Cardiac fibroblast (primary cell): ENCODE measurements at places on chromosomes 2 and 18.

DNA sequence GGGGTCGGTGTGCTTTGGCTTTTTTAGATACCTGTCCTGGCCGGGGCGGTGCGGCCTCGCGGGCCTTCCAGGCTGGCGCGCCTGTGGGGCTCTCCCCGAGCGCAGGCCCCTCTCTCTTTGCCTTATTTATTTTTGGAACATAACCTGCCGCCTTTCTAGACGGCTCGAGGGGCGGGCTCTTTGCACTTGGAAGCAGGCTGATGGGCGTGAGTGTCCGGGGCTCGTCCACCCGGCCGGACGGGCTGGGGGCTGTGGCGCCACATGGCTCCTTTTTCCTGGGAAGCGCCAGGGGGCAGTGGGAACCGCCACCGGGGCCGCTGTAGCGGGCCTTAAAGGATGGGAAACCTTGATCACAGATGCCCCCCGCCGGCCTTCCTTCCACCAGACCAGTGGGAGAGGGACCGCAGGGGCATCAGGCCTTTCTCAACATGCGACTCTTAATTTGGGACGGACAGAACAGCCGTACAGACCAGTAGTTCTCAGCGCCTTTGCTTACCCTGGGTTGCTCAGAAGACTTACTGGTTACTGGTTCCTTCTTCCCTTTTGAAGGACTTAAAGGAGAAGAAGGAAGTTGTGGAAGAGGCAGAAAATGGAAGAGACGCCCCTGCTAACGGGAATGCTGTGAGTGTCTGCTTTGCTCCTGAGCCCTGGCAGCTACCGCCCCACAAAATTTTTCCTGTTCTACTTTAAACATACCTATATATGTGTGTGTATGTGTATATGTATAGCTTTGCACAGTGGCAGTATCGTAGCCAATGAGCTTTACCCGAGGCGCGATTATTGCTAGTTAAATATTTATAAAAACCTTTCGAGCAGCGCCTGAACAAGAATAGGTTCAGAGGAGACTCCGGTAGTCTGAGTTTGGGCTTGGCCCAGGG lies 2.7 kb downstream of the PTMA start:
- peak; percentile 32 for DNase-seq

GRCh38 chr18:68822926-68823325 lies 25.0 kb downstream of the CCDC102B start:
- no peak for DNase-seq

DNA sequence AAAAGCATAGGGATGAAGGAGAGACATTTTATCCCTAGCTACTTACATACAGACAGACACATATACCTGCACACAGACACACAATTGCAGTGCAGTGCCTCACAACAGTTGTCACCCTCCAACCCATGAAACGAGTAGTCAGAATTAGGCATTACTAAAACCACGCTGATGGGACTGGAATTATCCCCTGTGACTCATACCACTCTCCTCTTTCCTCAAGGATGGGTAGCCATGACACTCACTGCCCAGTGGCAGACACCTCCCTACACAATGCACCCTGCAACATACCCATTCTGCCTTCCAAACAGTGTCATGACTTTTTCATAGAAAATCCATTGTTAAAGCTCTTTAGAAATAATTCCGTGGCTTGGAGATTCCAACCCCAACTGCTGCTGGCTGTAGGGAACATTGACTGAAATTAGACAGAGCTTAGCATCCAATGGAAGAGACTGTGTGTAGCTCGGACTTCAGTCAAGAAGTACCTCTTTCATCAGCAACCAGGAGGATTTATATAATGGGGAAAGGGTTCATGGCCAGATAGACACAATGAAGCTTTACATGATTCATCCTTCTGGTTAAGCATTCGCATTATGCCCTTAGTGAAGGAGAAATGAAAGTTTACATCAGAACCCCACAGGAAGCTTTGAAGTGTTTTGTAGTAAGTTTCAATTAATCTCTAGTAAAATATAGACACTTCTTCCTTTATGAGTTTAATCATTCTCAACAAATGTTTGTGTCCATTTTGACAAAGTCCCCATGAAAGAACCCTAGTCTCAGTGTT lies 155.2 kb downstream of the FBXO15 start:
- no peak for DNase-seq

DNA sequence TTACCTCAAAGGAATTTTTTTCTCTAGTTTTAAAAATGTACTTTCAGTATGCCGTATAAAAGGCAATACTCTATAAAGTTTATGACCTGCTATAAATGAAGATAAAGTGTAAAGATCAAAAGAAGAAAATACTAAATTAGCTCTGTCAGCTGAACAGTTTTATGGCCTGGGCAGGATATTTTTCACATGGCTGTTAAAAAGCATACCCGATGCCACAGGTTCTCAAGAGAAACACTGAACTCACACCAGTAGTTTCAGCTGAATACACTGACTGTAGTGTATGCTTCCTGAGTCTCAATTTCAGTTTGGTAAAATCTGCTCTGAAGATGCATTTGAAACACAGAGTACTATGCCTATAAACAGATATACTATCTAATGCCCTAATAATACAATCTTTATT lies 126.0 kb downstream of the PIGN start:
- no peak for DNase-seq

- DNase-seq, result peak; percentile 70
Measured at GRCh38 chr2:30511122-30512083, 64.4 kb downstream of the LCLAT1 start.

- peak; percentile 91 for DNase-seq
Measured at GRCh38 chr2:48448274-48449061, 81.5 kb upstream of the STON1 start.

GRCh38 chr2:200608341-200609027 lies 22.7 kb downstream of the AOX1 start:
- no peak for DNase-seq

- DNase-seq, result no peak
Measured at GRCh38 chr2:104563398-104563996, 290.4 kb upstream of the POU3F3 start.

GRCh38 chr18:48133671-48134251 lies 203.3 kb upstream of the SMAD2 start:
- peak; percentile 15 for DNase-seq

DNA sequence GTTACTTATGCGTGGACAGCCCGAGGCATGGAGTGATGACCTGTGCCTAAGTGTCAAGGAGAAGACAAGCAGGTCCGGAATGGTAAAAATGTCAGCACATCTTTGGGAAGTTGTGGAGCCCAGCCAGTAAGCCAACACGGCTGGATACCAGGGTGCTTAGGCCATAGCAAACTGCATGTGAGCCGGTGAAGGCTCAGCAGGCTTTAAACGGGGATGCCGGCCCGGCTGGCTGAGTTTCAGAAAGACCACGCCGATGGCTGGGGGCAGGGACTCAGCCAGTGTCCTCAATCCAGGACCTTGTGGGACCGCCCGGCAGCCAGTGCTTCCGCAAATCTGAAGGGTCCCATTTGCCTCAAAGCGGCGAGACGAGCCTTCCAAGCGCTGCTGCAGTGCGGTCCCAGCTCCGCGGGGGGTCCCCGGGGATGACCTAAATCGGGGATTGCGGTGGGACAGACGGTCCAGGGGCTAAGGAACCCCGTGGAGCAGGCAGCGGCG lies 946 bp upstream of the AGAP1 start:
- DNase-seq, result peak; percentile 22

DNA sequence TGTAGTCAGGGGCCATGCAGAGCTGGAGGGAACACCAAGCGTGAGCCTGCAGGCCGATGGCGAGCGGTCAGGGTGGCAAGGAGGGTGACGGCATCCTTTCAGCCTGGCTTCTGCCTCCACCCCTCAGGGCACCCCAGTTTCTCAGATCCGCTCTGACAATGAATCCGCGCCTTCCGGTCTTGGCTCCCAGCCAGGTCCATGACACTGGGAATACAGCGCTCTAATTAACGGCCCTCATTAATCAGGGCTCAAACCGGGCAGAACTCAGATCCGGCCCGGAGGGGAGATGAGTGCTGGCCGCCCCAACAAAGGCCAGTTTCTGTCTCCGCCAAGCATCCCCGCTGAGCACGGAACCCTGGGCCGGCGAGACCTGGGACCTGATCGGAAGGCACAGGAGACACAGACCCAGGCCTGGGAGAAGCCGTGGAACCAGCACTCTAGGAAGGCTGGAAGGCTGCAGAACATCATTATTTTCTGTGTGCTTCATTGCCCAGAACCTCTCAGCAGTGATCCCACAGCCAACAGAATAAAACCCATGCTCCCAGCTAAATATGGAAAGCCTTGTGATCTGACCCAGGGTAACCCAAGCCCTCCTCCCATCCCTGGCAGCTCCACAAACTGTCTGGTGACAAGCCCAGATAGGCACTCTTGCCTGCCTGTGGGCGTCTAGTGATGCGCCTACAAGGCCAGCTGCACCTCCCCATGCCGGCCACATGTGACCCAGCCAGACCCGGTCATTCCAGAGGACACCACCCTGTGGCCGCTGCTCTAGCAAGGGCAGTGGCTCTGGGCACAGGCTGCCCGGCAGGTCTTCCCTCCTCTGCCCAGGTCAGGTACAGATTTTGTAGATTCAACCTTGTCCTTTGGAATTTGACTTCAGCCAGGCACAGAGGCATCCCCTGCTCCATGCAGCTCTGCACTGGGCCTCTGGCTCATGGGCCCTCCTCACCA lies 438.7 kb upstream of the MYT1L start:
- DNase-seq, result no peak

GRCh38 chr2:190927301-190927700 lies 46.7 kb downstream of the GLS start:
- peak; percentile 20 for DNase-seq

- no peak for DNase-seq
Measured at GRCh38 chr2:147968571-147968970, 52.0 kb downstream of the ORC4 start.

- peak; percentile 60 for DNase-seq
Measured at GRCh38 chr18:74281980-74282754, 9.6 kb downstream of the CYB5A start.

DNA sequence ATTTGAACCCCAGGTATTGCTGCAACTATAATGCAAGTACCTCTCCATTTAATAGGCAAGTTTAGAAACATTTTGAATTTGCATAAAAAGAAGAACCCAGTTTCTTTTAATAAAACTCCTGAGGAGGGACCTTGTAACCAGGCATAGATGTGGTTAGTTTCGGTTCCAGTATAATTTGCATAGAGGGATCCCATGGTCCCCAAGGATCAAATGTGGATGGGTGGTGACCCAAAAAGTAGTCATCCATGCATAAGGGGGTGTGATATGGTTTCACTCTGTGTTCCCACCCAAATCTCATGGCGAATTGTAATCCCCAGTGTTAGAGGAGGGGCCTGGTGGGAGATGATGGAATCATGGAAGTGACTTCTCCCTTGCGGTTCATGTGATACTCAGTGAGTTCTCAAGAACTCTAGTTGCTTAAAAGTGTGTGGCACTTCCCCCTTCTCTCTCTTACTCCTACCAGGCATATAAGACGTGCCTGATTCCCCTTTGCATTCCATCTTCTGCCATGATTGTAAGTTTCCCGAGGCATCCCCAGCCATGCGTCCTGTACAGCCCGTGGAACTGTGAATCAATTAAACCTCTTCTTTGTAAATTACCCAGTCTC lies 40.2 kb upstream of the SKA1 start:
- no peak for DNase-seq

- DNase-seq, result peak; percentile 44
Measured at GRCh38 chr2:3406501-3406900, 27.0 kb downstream of the TRAPPC12 start.

DNA sequence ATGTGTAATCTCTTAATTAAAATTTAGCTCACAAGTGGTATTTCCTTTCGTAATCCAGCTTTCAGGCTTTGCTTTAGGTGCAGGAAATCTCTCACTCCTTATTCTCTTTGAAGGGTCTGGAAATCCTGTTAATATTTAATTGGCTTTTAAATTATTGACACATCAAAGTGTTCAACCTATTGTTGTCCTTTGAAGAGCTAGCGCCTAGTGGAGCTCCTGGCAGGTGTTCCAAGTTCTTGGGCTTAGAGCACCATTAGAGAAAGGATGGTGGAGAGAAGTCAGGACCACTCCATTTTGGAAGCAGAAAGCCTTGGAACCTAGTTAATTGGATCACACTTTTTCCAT lies 92.4 kb downstream of the CABLES1 start:
- no peak for DNase-seq

- DNase-seq, result peak; percentile 9
Measured at GRCh38 chr2:192011196-192011595, 164.3 kb upstream of the CAVIN2 start.

- DNase-seq, result no peak
Measured at GRCh38 chr2:54516842-54517241, 60.7 kb downstream of the SPTBN1 start.

GRCh38 chr2:224025874-224026273 lies 13.2 kb downstream of the SERPINE2 start:
- no peak for DNase-seq

- DNase-seq, result peak; percentile 74
Measured at GRCh38 chr18:67783196-67783946, 266.9 kb upstream of the DSEL start.

GRCh38 chr2:41736586-41736985 lies 311.2 kb upstream of the PKDCC start:
- DNase-seq, result no peak

GRCh38 chr2:73083886-73084800 lies 12.6 kb upstream of the SFXN5 start:
- no peak for DNase-seq

GRCh38 chr2:879540-879939 lies 71.1 kb upstream of the SNTG2 start:
- no peak for DNase-seq

GRCh38 chr2:175180701-175181103 lies 808 bp downstream of the ATP5MC3 start:
- DNase-seq, result peak; percentile 56

DNA sequence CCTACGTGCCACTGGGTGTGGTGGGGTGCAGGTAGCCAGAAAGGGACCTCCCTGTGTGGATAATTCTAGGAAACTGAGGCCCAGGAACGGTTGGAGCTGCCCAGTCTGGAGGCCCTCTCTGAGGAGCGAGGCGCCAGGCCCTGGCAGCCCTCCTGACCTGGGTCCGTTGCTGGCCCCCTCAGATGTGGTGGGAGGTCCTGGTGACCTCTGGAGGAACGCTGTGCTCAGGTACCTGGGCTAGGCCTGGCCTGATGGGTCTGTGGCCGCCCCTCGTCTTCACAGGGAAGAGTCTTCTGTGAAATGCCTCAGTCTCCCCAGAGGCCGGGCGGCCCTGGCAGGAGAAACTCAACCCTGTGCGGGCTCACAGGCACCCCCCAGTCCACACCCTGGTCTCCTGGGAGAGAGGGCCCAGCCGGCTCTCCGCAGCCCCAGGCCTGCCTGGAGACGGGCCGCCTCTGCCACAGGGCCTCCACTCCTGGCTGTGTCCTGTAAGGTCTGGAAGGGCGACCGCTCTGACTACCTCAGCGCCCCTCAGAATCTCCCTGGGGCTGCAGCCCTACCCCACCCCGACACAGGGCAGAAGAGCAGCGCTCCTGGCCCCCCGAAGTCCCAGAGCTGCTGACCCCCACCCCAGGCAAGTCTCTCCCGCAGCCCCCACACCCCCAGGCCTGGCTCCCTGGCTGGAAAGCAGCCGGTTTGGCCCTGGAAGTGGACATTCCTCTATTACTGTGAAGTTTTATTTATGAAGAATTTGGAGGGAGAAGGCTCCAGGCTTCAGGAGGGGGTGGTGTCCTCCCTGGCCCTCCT lies 3.7 kb downstream of the B3GNT7 start:
- no peak for DNase-seq
